ENCODE measurements at places on chromosomes 11 and 22.

- no peak for DNase-seq
Measured at GRCh38 chr22:47807506-47807905, 1045.1 kb downstream of the TBC1D22A start.

- DNase-seq, result peak; percentile 68
Measured at GRCh38 chr11:8871171-8871775, 39.7 kb upstream of the AKIP1 start.

DNA sequence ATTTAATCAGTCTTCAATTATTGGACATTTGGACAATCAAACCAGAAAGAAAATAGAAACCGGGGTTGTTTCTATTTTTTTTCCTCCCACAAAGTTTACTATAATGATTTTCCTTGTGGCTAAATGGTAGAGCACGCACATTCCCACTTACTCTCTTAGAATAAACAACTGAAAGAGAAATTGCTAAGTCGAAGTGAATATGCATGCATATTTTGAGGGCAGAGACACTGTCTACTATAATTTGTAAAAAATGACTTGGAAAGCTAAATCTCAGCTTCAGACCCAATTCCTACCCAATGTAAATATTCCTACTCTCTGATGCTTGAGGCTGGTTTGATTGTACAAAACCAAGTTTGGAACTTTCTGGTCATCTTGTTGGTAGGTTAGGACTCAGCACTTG is 66.7 kb upstream of the PAX6 start:
- no peak for DNase-seq

DNA sequence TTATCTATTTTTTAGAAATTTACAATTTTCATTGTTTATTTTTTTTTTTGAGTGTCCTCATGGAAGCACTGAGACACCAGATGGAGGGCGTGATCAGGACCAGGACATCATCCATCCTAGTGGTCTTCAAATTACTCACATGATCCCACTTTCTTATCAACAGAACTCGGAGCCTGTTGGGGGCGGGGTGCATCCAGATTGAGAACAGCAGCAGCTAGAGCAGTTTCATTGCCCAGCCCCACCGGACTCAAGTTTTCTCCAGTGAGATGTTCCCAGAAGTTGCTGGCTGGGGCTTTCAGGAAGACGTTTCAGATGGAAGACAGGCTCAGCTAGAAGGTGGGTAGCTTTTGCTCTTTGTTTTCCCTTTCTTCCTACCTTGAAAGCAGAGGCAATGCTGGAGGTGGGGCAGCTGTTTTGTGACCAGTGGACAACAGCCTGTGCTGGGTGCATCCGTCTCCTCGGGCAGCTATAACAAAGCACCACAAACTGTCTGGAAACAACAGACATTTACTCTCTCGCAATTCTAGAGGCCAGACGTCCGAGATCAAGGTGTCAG is 562.1 kb downstream of the TBC1D22A start:
- DNase-seq, result no peak

GRCh38 chr22:30028731-30029130 is 51.5 kb upstream of the HORMAD2 start:
- no peak for DNase-seq

GRCh38 chr11:103327721-103328120 is 218.5 kb downstream of the DYNC2H1 start:
- DNase-seq, result no peak

GRCh38 chr11:6599881-6600390 is 3.5 kb downstream of the RRP8 start:
- DNase-seq, result no peak

DNA sequence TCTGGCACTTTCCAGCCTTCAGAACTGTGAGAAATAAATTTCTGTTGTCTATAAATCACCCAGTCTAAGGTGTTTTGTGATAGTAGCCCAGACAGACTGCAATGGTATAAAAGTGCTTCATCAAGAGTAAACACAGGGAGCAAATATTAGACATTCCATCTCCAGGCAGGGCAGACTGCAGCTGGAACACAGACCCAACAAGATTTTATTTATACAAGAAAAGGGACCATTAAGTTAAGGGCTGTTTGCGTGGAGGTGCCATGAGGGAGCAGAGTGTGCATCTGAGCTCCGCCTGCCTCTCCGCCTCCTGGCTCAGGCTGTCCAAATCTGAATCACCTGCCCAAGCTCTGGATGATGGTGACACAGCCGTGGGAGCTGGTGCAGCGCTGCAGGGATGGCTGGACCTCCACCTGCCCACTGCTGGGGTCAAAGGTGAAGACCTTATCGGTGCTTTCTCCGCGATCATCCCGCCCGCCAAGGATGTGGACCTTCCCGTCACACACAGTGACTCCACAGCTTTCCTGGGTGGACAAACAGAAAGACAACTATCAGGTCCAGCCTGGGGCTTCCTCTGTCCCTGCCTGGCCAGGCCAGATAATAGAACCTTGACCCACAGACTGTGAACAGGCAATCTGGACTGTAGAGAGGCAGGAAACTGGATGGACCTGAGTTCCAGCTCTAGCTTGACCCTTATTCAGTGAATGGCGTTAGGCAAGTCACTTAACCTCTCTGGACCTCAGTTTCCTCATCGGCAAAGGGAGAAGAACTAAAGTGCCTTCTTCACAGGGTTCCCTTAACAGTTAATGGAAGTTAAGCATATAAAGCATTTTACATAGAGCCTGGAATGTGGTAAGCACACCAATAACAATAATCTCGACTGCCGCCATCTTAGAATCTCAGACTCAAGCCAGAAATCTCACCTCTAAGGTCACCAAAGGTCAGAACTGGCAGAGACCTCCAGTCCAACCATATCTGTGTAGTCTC is 10.5 kb downstream of the KLHL35 start:
- DNase-seq, result no peak

GRCh38 chr11:119755356-119756071 is 26.5 kb upstream of the NECTIN1 start:
- no peak for DNase-seq

- DNase-seq, result no peak
Measured at GRCh38 chr11:69985641-69986439, 92.3 kb upstream of the ANO1 start.

- DNase-seq, result no peak
Measured at GRCh38 chr11:119432484-119433357, 9.7 kb upstream of the THY1 start.

Measured in H54 (cell line).